ENCODE measurements at places on chromosomes 5 and 9.

- DNase-seq: no peak
Observed at GRCh38 chr5:119808474-119808873, 179.1 kb downstream of the FAM170A start.

GRCh38 chr5:53430618-53431252, 49.7 kb upstream of the FST start:
- no peak for DNase-seq

DNA sequence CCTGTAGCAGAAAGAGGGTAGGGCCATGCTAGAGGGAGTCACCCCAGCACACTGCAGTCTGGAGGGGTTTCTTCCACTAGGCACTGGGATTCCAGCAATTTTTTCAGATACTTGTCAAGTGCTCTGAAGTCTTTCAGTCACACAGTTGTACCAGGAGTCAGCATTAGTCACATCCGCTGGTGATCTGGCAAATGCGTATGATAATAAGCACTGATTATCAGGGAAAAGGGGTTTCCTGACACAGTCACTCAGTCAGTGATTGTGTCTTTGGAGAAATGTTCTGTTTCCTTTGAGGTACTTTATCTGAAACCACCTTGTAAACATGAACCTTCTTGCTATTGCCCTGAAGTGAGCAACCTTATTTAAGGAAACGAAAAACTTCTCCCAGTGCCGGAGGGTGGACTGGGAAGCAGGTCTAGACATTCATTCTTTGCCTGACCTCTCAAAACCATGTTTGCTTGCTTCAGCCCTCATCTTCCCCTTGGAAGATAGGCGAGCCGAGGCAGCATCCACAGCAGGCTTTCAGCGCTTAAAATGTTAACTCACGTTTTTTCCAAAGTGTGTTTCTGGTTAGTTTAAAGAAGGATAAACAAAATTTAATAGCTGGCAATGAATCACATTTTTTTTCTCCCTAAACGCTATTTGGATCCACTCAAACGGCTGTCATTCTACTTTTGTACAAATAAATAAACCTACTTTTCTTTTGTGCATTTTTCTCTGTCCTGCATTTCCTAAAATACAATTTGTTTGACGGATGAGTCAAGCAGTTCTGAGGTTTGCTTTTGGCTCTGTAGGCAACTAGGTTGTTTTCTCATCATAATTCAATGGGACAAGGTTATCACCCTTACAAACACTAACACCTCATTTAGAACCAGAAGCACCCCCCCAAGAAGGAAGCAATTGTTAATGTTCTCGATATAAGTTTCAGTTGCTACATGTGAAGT, 77.7 kb downstream of the FOXD1 start:
- DNase-seq: no peak

DNA sequence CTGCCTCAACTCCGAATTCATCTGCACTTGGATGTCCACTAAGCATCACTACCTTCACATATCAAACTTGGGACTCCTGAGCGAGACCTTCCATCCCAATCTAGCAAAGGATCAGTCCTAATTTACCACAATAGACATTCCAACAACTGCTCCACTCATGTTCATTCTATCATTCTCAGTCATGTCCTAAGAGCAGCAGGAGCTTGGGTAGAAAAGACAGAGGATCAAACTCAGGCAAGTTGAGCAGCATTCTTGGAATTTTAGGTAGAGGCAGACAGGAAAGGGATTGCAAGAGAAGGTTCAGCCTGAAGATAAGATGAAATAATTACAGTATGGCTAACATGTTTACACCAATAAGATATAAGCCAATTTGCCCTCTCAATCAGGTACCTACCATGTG, 51.7 kb downstream of the AUH start:
- DNase-seq: no peak

GRCh38 chr9:28820741-28821140, 1247.5 kb upstream of the C9orf72 start:
- no peak for DNase-seq

GRCh38 chr9:116760636-116761035, 73.5 kb downstream of the TRIM32 start:
- no peak for DNase-seq

- DNase-seq: no peak
Observed at GRCh38 chr5:81183811-81184748, 49.0 kb upstream of the CKMT2 start.

Measured in right hindlimb (tissue), 1 donor.